Tongue (tissue), 3 donors: ENCODE measurements at places on chromosomes 12 and 14. TPM values are rescaled to one million over a fixed set of nuclear protein-coding genes. Genes with fewer than 3 reads are reported as not detected.

CDK17 gene
- total RNA-seq, result 88.2 TPM

METTL1 gene
- total RNA-seq, result 6.9 TPM

OTUB2 gene
- 0.41 TPM for total RNA-seq

USP44 gene
- 0.31 TPM for total RNA-seq

SDR9C7 gene
- 0.51 TPM for total RNA-seq

MYH6 gene
- total RNA-seq, result 3.3 TPM

KCNC2 gene
- 3.9 TPM for total RNA-seq

SSPN gene
- 177 TPM for total RNA-seq

DIO2 gene
- 71.7 TPM for total RNA-seq
